ENCODE measurements at places on chromosomes 2 and 18.

DNA sequence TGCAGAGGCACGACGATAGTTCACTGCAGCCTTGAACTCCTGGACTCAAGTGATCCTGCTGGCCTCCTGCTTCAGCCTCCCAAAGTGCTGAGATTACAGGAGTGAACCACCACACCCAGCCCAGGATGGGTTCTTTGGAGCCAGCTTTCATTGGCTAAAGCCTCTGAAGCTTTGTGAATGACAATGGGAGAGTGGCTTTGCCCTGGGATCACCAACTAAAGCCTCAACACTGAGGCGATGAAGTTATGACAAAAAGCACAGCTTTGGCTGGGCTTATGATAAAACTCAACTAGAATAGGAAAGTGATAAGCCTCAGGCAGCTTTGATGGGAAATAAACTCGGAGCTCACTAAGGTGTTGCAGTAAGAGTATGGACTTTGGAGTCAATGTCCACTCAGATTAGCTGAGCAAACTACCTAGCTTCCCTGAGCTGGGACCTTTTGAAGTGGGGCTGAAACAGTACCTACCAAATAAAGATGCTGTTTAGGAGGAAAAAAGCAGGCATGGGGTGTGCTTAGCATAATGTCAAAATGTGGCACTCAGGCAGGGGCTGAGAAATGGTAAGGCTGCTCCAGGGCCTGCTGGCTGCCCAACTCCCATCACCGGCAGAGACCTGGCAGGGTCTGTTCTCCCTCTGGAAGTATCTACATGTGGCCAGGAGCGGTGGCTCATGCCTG is 4.3 kb downstream of the TMEM127 start:
- no peak for DNase-seq

DNA sequence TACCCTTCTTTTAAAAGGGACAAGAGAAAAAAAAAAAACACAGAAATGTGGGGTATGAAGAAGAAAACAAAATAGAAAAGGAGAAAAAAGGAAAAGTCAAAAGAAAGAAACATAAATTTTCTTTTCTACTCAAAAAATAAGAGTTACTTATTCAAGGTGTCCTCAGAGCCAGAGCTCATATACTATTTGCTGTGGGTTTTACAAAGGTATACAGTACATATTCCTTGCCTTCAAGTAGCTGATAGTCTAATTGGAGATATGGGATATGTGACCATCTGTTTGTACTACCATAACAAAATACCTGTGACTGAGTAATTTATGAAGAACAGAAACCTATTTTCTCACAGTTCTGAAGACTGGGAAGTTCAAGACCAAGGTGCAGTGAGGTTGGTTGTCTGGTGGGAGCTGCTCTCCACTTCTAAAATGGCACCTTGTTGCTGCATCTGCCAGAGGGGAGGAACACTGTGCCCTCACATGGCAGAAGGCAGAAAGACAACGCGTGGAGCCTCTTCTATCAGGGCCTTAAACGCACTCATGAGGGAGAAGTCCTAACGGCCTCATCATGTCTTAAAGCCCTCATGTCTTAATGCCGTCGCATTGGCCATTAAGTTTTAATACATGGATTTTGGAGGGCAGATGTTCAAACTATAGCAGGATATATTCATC is 33.9 kb downstream of the NBAS start:
- no peak for DNase-seq

- DNase-seq: no peak
Measured at GRCh38 chr2:156430236-156430979, 5.8 kb upstream of the GPD2 start.

DNA sequence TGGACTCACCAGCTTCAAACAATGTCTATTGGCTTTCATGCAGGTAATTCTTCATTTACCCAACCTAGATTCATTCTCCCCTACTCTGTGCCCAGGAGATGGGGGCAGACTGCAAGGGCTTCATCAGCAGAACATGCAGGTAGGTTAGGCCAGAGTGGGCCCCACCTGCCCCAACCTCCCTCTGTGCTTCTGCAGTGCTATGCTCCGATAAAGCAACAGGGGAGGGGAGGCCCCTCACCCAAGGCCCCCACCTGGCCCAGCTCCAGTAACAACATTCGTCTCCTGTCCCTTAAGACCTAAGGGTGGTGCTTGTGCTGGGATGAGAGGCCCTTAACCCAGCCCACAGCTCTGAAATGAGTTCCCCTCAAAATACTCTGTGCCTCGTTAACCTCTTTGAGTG is 16.7 kb upstream of the GYPC start:
- DNase-seq: no peak

- DNase-seq: peak; percentile 39
Measured at GRCh38 chr2:241309684-241310117, 5.8 kb downstream of the HDLBP start.

- DNase-seq: no peak
Measured at GRCh38 chr2:9392898-9393765, 30.2 kb downstream of the ITGB1BP1 start.

GRCh38 chr2:164538240-164538866 is 82.9 kb downstream of the GRB14 start:
- no peak for DNase-seq

DNA sequence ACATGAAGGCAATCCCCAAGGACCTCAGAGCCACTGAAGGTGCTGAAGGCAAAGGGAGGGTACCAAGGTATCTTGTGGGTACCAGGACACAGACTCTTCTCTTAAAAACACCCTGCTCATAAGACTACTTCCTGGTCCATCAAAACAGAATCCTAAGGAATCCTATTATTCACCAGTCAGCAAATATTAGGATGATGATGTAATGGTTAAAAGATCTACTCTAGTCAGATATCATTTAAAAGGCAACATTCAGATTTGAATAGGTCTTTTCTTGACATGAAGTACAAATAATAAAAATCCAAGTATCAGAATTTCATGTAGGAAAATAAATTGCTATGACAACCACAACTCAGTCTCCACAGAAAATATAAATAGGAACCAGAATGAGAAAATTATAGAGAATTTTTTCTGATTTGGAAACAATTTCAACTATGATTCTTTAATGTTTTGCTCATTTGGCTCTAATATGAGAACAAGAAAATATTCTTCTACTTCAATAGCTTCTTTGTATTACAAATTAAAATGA is 77.8 kb upstream of the ZNF397 start:
- DNase-seq: no peak

DNA sequence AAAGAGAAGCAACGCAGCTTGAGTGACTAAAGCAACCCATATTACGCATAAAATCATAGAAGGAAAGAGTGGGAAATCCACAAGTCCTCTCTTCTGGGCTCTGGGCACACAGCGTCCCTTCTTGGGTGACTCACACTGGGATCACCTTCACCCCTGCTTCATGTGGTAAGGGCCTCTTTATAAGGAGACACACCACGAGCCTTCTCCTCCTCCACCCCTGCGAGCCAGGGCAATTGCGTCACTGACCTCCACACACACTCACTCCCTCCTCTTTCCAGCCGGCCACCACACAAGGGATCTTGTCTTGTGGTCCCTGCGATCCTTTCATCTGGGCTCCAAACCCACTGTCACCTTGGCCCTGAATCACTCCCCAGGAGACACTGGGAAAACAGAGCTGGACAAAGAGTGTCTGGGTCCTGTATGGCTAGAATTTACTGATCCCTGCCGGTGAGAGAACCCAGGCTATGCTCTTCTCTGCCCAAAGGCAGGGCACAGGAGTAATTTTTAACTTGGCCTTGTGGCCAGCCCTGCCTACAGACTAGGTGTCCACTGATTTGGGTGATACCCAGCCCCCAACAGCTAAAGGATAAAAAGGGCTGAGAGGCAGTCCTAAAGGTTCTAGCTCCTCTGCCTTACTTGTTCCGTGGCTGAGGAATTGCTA is 35.3 kb downstream of the NHEJ1 start:
- no peak for DNase-seq

DNA sequence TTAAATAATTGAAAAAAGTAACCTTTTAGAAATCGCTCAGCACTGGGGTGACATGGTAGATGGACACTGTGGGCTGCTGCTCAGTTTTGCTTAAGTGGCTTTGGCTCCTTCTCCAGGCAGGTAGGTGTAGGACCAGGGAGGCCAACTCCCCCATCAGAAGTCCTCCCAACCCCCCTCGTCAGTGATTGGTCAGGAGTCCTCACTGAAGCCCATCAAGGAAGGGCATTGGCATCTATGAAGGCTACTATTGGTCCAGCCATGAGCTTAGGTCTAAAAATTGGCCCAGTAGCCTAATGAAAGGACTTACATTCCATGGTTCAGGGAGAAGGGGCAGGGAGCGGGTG is 34.7 kb downstream of the ST3GAL5 start:
- no peak for DNase-seq

DNA sequence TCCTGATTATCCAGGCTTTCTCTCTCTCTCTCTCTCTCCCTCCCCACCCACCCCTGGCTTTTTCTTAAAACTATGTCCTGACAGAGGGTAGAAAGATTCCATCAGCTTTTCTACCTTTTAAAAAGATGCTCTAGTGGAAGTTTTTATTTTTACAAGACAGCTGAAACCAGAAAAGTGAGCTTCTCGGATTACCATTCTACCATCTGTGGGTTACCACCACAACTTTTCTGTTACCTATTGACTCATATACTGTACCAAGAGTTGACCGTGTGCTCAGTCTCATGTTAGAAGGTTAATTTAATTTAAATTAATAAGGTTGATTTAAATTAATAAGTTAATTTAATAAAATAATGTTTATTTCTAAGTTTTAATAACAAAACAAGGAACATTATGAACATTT is 137.6 kb downstream of the UPP2 start:
- DNase-seq: no peak

- DNase-seq: no peak
Measured at GRCh38 chr18:13191031-13191430, 27.5 kb upstream of the LDLRAD4 start.

DNA sequence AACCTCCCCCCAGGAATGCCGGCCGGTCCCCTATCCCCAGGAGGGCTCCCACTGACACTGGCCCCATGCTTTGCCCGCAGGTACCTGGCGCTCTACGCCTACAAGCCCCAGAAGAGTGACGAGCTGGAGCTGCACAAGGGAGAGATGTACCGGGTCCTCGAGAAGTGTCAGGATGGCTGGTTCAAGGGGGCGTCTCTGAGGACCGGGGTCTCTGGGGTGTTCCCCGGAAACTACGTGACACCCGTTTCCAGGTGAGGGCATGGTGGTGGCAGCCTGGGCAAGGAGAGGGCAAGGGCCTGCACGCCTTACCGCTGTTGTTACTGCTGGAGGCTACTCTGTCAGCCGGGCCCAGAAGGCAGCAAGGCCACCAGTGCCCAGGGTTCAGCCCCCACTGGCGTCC is 181.3 kb downstream of the SEPTIN10 start:
- DNase-seq: no peak

DNA sequence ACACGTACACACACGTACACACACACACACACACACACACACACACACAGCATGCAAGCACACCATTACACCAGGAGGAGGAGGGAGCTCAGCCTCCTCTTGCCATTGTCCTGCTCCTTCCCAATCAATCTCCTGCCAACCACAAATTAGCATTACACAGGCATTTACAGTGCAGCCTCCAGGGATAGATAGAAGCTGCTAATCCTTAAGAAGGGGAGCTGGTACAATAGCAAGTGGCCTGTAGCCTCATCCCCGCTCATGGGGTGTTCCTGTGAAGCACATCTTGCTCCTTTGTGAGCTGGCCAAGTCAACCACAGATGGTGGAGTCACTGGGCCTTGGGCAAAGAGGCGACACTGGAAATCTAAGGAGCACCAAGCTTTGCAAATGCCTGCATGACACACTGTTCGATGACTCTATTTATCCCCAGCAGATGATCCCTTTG is 110.3 kb upstream of the PKDCC start:
- DNase-seq: no peak

- no peak for DNase-seq
Measured at GRCh38 chr2:64135421-64135820, 8.8 kb downstream of the PELI1 start.

- DNase-seq: no peak
Measured at GRCh38 chr2:31011587-31011986, 126.7 kb downstream of the GALNT14 start.

GRCh38 chr2:9397201-9397600 is 26.1 kb downstream of the ITGB1BP1 start:
- DNase-seq: no peak

DNA sequence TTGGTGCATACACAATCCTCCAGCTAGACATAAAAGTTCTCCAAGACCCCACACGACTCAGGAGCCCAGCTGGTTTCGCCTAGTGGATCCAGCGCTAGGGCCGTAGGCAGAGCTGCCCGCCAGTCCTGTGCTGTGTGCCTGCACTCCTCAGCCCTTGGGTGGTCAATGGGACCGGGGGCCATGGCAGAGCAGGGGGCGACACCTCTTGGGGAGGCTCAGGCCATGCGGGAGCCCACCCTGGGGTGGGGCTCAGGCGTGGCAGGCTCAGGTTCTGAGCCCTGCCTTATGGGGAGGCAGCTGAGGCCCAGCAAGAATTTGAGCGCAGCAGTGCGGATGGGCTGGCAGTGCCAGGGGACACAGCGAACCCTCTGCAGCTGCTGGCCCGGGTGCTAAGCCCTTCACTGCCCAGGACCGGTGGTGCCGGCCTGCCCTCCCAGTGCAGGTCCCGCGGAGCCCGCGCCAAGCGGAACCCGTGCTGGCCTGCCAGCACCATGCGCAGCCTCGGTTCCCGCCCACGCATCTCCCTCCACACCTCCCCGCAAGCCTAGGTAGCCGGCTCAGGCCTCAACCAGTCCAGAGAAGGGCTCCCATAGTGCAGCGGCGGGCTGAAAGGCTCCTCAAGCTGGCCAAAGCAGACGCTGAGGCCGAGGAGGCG is 1566.6 kb upstream of the SLC39A10 start:
- no peak for DNase-seq

DNA sequence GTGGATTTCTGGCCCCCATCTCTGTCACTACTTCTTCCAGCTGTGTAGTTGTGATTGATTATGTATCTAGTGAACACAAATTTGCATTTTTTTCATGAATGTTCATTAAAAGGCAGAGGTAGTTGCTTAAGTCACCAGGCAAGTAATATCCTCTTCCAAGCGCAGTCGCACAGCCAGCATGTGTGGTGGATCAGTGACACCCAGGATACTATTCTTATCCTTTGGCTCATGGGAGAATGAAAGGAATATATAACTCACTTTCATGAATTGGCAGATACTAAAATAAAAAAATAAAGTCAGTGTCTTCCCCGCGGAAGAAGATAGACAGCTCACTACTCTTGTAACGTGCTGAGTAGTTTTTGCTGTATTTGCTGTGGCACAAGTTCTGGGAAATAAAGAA is 387.8 kb downstream of the CDH7 start:
- DNase-seq: no peak

- DNase-seq: peak; percentile 9
Measured at GRCh38 chr18:31942291-31942998, 483 bp downstream of the TRAPPC8 start.

GRCh38 chr18:39318462-39318861 is 1752.9 kb upstream of the CELF4 start:
- no peak for DNase-seq

DNA sequence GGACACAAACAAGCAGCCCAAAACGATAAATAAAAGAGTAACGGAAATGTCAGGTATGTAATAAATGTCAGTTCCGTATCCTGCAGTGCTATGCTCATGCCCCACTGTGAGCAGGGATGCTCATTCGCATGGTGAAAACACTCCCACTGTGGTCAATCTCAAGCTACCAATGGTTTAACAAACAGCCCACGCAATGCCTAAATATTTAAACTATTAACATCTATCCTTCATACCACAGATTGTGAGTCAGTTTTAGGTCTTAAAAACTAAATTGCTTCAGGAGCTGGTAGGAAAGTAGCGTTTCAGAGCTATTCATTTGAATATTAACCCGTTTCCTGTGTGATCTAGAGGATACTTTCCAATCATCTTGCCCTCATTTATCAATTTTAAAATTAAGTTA is 207.4 kb downstream of the TCF4 start:
- DNase-seq: no peak

- DNase-seq: no peak
Measured at GRCh38 chr18:73645160-73645715, 502.4 kb downstream of the FBXO15 start.

Measured in GM18507 (cell line).